Kidney tubule cell (primary cell): ENCODE measurements at places on chromosomes 3 and 15.
A peak's percentile ranks its signal among the peaks of the same experiment; 100 is the strongest.

- peak; percentile 47 for DNase-seq
Measured at GRCh38 chr15:75058127-75058905, 34.9 kb downstream of the PPCDC start.

- DNase-seq: no peak
Measured at GRCh38 chr3:35969406-35969805, 330.1 kb downstream of the ARPP21 start.

DNA sequence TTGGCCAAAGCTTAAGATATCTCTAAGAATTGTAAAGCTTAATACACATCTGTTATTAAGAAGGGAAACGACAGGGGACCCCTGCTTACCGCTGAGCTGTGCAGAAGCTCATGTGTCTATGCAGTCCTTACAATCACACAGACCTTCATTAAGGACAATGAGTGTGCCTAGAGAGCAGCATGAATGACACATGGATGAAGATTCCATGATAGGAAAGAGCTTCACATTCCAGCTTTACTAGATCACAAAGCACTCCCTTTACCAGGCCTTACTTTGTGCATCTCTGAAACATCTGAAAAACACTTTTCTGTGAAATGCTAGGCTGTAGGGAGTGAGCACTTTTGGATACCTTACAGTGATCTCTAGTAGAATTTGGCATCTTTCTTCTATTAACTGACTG is 32.0 kb downstream of the RNF168 start:
- peak; percentile 26 for DNase-seq

DNA sequence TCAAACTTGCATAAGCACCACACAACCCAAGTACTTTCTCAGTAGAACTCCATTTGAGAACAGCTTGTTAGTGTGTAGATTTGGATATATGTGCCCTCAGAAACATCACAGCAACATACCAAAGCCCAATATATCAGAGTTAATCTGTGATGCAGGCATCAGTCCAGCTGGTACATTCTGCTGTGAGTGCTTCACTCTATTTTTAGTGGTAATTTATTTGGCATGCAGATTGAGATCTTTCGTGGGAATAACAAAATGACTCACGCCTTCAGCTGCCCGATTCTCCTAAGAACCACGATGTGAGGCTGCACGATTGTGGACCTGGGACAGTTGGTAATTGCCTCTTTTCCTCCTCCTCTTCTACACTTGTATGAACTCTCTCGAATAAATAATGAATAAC is 730.7 kb downstream of the SQOR start:
- peak; percentile 13 for DNase-seq

DNA sequence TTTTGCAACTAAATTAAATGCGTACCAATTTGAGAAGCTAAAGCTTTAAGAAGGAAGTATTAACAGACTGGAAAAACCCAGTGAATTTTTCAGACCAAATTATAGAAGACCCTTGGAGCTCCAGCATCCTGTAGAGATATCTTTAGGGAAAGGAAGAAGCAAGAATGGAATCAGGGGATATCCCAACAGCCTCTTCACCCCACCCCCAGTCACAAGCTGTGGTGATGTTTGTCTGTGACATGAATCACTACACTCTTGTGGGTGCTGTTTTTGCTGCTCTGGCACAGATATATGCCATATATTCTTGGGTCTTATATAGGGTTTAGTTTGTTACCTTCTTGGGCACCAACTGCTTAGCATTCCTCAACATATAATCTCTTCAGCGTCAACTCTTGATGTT is 78.5 kb upstream of the BCL6 start:
- peak; percentile 4 for DNase-seq

DNA sequence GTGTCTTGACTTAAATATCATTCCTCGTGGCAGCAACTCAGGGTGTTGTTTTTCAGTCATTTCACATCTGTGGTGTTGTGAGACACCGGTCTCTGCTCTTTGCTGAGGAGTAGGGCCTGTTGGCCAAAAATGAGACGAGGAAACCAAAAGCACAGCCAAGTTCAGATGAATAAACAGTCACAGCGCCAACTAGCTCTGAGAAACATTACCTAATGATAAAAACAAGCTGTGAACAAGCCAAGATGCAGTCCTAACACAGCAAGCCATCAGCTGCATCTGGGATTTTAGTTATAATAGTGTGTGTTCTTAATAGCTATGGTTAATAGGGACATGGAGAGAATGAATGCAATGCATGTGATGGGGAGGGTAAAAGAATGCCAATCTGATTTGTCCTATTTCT is 843.4 kb upstream of the DPPA4 start:
- no peak for DNase-seq

DNA sequence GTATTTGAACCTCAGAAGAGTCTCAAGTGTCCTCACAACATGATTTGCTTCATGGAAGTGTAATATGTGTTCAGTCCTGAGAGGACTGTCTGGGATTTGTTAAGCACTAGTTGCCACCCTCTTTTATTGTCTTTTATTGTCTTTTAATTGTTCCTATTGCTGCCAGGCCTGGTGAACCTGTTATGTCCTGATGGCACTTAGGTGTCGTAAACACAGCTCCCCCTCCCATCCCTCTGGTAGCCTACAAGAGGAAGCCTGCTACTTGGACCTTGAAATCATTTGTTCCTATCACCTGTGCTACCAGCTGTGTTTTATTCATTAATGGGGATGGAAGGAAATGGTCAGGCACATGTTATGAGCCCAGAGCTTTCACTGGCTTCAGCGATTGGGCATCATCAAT is 19.3 kb downstream of the CCNB2 start:
- DNase-seq: no peak

DNA sequence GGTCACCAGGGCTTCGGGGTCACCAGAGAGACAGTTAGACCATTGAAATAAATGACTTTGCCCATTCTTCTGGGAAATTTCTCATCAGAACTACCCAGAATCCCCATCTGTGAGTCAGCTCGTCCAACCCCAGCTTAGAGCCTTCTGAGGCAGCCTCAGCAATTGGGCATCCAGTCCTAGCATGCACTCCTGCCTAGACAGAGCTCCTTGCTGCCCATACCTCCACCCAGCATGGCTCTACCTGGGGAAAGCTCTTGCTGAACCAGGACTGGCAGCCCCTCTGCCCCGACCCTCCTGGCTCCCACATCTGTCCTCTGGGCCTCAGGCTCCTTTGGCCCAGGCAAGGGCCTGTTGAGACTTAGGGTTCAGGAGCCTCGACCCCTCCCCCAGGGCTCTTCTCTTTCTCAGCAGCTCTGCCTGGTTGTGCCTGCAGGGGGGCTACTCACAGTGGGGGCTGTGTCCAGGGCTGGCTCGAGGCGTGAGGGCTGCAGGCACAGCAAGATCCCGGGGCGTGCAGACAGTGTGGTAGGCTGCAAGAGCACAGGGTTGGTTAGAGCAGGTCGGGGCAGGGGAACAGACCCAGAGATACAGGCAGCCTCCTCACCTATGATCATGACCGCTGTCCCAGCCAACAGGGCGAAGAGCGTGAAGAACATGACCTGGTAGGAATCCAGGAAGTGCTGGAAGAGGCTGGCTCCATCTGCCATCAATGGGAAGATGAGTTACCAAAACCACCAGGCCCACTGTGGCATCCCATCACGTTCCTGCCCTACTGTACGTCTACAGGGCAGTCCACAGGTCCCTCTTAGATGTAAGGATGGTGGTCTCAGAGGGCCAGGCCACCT is 101.3 kb downstream of the NUP210 start:
- no peak for DNase-seq

- DNase-seq: peak; percentile 50
Measured at GRCh38 chr3:41026394-41027177, 172.7 kb upstream of the CTNNB1 start.

- DNase-seq: no peak
Measured at GRCh38 chr15:66278056-66278455, 15.3 kb upstream of the DIS3L start.

GRCh38 chr3:8871306-8871705 is 92.0 kb downstream of the RAD18 start:
- no peak for DNase-seq

DNA sequence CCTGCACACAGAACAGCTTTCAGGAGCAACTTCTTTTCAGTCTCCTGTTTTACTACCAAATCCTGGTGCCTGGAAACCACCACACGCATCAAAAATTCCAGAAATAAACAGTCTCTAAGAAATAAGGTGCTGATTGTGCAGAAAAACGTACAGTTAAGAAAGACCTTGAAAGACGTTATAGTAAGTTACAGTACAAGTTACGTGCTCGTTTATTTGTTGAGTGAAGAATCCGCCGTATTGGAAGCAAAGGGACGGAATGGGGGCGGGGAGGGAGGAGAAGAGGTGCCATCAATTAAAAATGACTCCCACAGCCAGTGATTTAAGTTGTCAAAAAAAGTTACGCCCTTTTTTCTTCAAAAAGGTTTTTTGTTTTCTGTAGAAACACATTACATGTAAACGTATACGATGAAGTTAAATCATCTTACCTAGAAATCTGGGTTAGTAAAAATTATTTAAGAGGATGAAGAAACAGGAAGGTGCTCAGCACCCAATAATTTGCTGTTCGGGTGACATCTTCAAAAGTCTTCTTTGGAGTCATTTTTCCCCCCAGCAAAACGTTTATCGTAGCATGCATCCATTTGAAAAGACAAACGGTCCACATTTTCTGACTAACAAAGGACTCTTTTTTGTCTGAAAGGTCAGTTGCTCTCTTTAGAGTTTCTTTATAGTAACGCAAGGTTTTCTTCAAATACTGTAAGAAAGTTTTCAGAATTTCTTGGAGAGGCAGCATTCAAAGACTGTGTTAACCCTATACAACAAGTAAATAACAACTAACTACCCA is 782 bp upstream of the UACA start:
- no peak for DNase-seq

GRCh38 chr3:186171521-186171920 is 62.6 kb upstream of the ETV5 start:
- no peak for DNase-seq

- DNase-seq: no peak
Measured at GRCh38 chr3:53892286-53892637, 603 bp upstream of the SELENOK start.

DNA sequence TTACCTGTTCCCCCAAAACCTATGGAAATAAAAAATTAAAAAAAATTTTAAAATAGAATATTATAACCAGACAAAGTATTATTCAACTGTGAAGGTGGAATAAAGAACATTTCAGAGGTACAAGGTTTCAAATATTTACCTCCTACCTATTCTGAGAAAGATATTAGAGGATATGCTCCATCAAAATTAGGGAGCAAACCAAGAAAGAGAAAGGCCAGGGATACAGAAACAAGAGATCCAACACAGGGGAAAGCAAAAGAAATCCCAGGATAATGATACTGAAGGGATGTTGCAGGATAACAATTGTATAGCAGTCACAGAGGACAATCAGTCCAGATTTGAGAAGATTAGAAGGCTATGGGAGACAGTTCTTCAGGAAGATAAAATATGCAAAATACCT is 22.4 kb downstream of the BCL2L10 start:
- no peak for DNase-seq

DNA sequence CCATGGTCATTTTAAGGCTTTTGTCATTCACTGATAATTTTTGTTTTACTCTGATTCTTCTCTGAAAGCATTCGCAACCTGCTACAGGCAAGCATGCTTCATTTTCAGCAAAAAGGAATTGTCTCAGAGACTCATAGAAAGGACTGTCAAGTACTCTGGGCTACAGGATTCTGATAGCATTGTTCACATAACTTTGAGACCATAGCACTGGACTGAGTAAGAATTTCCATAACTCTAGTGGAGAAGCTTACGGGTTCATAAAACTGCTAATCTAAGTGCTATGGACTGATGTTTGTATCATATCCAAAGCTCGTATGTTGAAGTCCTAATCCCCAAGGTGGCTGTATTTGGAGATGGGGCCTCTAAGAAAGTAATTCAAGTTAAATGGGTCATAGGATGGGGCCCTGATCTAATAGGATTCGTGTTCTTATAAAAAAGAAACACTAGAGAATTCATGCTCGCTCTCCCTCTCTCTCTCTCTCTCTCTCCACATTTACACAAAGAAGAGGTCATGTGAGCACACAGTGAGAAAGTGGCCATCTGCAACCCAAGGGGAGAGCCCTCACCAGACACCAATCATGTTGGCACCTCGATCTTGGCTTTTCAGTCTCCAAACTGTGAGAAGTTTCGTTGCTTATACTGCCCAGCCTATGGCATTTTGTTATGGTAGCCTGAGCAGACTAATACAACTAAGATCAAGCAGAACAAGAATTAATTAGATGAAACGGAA is 60.4 kb downstream of the CRYGS start:
- DNase-seq: no peak

DNA sequence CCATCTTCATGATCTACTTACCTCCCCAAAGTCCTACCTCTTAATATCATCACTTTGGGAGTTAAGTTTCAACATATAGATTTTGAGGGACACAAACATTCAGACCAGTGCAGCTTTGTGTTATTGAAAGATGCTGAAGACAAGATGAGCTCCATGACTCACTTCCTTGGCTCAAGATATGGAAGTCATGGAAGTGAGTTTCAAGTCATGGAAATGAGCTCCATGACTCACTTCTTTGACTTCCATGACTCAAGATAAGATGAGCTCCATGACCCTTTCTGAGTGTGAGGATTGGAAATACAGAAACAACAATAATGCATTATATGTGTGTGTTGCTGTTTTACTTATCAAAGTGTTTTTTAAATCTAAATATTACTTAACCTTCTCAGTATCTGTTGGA is 170.2 kb upstream of the TPRG1 start:
- DNase-seq: peak; percentile 85

- DNase-seq: peak; percentile 11
Measured at GRCh38 chr3:130576375-130577266, 59.6 kb downstream of the COL6A6 start.

DNA sequence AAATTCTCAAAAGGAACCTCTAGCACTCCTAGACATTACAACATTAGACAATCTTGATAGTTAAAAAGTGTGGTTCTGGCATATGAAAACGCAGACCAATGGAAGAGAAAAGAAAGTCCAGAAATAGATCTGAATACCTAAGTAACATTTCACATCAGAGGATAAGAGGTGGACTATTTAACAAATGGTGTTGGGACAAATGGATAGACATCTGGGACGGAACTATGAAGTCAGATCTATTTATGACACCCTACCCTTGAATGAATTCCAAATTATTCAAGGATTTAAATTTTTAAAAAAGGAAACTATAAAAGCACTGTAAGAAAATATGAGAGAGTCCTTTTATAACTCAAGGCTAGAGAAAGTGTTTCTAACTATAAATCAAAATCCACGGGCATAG is 111.3 kb downstream of the SCN11A start:
- DNase-seq: no peak
